ENCODE measurements at places on chromosomes 16 and 17.

- no peak for DNase-seq
These were observed 12.3 kb downstream of the HSDL1 start for GRCh38 chr16:84132527-84133285.

DNA sequence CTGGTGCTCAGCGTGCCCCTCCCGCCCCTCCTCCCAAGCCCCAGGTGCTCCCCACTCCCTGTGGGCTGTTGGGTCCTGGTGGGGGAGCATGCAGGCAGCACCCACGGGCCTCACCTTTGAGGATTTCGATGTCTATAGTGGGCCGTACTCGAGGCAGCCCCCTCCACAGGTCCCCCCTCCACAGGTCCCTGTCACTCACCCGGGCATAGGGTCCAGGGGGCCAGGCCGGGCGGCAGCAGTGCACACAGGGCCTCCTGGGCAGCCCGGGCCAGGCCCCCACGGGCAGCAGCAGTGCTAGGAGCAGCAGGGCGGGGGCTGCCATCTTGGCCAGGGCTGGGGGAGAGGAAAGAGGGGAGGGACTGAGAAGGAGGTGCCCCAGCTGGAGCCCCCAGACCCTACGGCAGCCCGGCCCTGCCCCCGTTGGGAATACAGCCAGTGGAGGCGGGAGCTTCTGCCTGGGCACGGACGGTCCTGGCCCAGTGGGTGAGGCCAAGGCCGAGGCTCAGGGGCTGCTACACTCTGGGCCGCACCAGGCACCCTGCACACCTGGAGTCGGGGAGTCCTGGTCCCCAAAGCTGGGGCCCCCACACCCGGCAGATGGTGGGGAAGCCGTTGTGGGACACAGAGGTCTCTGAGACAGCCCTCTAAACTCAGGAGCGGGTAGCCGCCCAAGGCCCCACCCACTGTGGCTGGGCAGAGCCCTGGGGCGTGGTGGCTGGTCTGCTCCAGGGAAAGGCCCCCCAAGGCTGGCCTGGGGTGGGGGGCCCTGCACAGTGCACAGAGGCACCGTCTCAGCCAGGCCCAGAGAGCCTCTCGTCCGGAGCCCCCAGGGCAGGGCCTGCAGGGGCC is 1.2 kb downstream of the C1QTNF8 start:
- no peak for DNase-seq

DNA sequence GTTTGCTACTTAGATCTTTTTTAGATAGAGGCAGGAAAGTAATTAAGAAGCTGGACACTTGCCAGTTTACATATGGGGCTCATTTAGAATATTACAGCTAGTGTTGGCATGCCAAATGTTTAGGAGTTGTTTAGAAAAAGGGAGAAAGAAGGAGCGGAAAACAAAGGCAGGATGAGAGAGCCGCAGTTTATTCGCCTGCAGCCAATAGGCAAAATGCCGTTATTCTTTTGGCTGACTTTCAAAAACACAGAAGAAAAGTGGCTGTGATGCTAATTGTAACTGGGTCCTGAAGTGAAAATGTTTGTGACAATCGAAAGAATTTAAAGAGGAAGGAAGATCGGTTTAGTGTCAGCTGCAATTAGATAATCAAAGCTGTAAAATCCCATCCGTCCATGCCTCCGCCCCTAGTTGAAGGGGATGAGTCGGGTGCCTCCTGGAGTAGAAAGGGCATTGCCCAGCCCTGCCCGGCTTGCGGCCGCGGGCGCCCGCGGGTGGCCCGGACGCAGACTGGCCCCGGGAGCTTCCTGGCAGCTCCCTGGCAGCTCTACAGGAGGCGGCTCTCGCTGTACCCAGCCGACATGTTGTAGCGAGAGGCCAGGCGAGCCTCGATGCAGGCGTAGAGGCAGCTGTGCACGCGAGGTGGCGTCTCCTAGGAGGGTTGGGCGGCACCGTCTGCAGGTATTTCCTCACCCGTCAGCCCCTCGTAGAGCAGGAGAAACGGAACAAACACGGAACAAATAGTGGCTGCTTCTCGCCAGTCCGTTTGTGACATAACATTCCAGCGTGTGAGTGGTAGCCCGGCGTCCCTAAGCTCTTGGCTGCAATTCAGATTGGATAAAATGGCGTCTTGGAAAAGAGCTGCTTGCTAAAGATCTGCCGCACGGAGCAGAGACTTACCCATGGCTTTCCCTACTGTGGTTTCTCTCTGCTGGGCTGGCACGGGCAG is 82.2 kb downstream of the TNRC6C start:
- peak; percentile 26 for DNase-seq

DNA sequence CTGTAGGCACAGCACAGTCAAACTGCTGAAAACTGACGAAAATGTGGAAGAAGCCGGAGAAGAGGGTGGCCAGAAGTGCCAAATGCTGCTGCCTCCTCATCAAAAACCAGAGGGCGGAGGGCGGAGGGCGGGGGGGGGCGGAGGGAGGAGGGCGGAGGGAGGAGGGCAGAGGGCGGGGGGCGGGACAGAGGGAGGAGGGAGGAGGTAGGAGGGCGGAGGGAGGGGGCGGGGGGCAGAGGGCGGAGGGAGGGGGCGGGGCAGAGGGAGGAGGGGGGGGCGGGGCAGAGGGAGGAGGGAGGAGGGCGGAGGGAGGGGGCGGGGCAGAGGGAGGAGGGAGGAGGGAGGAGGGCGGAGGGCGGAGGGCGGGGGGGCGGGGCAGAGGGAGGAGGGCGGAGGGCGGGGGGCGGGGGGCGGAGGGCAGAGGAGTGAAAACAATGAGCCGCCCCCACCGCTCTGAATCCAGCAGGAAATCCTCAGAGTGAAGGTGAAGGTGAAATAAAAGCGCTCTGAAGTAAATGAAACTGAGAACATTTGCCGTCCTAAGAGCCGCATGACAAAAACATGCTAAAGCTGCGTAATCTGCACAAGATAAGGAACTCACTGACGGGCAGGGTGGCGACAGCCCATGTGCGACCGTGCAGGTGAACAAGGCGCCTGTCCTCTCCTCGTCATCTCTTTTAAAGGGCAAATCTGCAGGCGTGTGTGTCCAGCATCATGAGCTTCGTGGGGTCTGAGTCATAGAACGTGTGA is 22.6 kb upstream of the CBFA2T3 start:
- no peak for DNase-seq

DNA sequence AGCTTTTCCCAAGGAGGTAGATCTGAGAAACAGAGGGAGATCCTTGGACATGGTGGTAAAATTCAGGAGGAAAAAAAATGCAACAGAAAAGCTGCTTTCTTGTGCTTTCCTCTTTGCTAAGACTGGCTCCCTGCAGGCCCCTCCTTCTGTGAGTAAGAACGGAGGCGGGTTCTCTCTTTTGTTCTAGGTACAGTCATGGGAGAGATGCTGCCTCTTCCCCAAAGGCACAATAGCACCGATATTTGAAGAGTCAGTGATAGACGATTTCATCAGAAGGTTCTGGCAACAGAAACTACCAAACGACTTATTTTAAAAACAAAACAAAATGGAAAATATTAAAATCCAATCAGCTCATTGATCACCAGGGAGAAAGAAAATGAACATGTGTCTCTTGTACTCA is 32.6 kb upstream of the KIFC3 start:
- no peak for DNase-seq

DNA sequence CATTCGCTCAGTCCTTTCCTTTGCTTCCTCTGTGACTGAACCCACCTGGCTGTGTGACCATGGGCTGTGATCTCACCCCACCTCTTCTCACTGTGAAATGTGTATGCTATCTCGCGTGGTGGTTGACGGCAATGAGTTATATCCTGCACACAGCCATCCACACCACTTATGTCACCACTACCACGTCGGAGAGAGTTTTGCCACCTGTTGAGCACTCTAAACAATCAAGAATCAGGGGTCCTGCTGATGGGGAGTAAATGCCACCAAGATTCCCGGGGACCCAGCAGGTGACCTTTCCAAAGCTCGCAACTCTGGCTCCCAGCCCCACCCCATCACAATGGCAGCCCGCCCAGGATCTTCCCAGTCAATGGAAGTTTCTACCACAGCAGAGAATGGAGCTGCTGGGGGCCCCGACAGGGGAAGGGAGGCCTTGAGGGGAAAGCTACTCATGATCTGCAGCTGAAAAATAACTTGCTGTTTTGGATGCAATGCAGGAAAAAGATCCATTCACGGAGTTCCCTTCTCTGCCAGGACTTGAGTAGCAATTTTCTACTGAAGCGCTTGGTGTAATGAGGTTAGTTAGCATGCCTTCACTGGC is 26.2 kb upstream of the RCVRN start:
- DNase-seq, result no peak

GRCh38 chr17:81067391-81067811 is 32.5 kb downstream of the BAIAP2 start:
- DNase-seq, result no peak

GRCh38 chr17:72590382-72590781 is 469.6 kb downstream of the SOX9 start:
- peak; percentile 22 for DNase-seq

DNA sequence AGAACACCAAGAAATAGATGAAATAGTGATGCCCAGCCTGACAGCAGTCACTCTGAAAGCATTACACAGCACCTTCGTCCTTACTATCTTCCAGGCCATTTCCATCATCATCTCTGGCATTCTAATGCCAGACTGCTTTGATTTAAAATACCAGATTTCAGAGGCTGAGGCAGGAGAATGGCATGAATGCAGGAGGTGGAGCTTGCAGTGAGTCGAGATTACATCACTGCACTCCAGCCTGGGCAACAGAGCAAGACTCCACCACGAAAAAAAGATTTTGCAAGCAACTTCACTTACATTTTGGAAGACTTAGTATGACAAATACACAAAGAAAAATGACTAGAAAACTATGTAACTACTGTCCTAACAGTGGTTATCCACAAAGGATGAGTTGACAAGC is 244.0 kb downstream of the CPPED1 start:
- no peak for DNase-seq

GRCh38 chr16:22938647-22939046 is 124.7 kb downstream of the HS3ST2 start:
- no peak for DNase-seq

- no peak for DNase-seq
These were observed 5.9 kb downstream of the NLRC5 start for GRCh38 chr16:56995136-56995805.

DNA sequence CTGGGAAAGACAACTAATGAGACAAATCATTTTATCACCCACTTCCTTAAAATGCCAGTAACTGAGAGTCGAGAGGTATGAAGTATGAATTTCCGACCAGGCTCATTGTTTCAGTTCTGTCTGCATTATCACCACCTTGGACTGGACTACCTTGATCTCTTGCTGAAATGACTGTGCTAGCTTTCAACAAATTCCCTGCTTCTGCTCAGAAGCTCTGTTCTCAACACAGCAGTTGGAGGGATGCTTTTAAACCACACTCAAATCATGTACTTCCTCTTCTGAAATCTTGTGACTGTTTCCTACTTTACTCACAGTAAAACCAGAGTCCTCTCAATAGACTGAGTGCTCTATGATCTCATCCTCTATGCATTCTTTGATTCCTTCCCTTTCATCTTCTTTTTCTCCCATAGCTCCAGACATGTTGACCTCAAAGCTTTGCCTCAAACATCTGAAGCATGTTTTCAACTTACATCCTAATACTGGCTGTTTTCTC is 195.8 kb downstream of the KCNJ2 start:
- DNase-seq, result no peak

DNA sequence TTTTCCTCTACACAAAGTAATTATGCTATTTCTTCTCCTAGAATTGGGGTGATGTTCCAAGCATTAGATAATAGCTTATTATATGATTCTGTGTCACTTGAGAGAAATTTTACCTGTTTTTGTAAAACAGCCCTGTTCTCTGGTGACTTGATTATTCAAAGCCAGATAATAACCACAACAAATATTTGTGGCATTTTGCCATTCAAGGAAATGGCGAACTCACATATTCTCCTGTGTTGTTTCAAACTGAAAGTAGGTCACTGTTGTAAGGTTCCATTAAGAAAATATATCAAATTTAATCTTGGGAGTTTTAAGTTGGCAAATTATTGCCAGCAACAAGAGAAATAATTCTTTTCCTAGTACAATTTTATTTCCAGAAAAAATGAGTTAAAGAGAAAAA is 124.8 kb downstream of the STXBP4 start:
- no peak for DNase-seq

DNA sequence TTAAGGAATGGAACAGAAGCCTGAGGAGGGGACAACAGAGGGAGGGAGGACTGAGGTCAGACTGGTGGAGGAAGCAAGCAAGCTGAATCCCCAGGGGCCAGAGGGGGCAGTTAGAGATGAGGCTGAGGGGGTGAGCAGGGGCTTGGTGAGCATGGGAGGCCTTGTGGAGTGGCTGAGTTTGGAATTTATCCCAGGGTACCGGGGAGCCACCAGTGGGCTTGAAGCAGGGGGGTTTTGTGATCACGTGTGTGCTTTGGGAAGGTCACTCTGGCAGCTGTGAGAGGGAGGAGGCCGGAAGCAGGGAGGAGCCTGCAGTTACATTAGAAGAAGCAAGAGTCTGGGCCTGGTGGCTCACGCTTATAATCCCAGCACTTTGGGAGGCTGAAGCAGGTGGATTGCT is 9.8 kb upstream of the CTCF start:
- DNase-seq, result no peak

GRCh38 chr17:75596320-75597087 is 8.9 kb downstream of the MYO15B start:
- DNase-seq, result no peak

- DNase-seq, result no peak
These were observed 37.9 kb downstream of the ATP2C2 start for GRCh38 chr16:84406006-84406963.

- no peak for DNase-seq
These were observed 8.3 kb downstream of the PITPNC1 start for GRCh38 chr17:67385122-67385988.

DNA sequence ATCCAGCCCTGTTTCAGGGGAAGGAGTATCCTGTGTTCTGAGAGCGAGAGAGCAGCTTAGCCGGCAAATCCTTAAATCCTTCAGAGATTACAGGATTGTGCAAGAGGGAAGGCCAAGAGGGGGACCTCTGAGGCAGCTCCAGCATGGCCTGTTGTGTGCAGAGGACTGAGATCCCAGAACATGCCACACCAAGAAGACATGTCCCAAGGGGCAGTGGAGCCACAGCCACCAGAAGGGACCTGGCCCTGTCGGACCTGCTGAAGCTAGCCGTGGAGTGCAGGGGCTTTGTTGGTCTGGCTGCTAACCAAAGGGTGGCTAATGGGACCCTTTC is 1.6 kb upstream of the MRC2 start:
- no peak for DNase-seq

- DNase-seq, result no peak
These were observed 45.1 kb downstream of the ZNF423 start for GRCh38 chr16:49810831-49811230.

- no peak for DNase-seq
These were observed 12.2 kb downstream of the MYH13 start for GRCh38 chr17:10360578-10360977.

DNA sequence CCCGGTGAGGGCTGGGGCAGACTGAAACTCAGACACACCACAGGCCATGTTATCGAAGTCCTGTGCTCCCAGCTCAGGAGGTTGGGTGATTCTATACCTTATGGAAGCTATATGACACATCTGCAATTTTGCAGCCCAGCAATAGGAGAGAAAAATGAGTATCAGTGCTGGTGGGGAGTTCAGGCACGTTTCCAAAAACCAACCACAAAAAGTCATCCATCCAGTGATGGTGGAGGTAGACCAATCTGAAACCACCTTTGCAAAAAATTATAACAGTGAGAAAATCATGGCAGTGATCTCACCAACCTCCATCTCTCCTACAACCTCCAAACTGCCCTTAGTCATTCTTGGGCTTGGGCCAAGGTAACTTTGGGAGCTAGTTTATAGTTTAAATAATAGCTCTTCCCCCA is 327.9 kb downstream of the SLC39A11 start:
- no peak for DNase-seq

All from amniotic stem cell (primary cell).